ENCODE measurements at places on chromosomes 6 and 20.

DNA sequence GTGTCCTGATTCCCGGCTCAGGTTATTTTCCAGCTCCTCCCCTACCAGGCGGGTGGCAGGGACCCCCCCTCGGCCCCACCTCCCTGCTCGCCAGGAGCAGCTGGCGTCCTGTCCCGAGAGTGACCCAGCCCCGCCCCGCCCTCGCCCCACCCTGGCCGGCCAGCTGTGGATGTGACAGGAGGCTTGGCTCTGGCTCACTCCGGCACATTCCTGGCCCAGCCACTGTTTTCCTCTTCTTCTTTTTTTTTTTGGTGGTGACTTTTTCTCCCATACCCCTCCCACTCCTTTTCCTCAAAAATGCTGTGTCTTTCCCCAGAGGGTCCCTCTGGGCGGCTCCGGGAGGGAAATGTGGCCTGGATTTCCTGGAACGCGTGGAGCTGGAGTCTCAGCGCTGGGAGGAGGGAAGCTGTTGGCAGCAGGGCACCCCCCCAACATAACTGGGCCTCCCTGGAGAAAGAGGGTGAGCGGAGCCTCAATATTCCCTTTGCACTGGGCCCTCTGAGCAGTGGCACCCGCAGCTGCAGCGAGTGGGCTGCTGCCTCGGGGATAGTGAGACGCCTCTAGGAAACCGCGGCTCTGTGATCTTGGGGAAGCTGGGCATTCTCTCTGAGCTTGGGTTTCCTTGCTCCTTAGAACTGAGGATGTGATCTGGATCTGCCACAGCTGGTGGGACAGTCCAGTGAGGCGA is 28.3 kb upstream of the CSNK2A1 start:
- DNase-seq = no peak

DNA sequence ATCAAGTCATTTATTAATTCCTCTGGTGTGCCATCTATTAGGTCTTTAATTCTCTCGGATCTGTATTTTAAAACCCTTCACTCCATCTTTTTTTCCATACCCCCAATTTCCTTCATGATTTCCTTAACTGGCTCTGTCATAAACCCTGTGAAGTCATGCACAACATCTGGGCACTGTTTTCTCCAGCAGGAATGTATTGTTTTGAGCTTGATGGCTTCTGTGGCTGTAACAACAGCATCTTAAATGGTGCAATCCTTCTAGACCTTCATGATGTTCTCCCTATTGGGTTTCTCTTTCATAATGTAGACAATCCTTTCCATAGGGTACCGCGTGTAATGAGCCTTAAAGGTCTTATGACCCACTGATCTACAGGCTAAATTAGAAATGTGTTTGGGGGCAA is 29.0 kb downstream of the CDK19 start:
- DNase-seq = no peak

- no peak for DNase-seq
Measured at GRCh38 chr6:37575221-37575620, 75.5 kb upstream of the CCDC167 start.

GRCh38 chr6:122432816-122433215 is 33.4 kb downstream of the HSF2 start:
- no peak for DNase-seq

DNA sequence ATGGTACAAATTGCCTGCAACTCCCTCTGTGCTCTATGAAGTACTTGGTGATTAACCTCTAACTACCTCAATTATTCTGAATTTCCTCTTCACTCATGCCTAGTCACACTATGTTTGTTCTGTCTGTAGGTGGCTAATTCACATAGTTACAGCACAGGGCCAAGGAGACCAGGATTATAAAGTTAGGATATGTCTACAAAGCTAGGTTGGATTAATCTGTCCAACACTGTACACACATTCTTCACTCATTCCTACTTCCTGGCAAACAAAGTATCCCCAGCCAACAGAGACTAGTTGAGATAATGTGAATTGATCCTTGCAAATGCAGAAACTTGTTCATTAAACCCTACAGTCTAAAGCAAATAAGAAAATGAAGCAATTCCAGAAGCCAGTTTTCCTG is 269.8 kb downstream of the HACE1 start:
- DNase-seq = no peak

DNA sequence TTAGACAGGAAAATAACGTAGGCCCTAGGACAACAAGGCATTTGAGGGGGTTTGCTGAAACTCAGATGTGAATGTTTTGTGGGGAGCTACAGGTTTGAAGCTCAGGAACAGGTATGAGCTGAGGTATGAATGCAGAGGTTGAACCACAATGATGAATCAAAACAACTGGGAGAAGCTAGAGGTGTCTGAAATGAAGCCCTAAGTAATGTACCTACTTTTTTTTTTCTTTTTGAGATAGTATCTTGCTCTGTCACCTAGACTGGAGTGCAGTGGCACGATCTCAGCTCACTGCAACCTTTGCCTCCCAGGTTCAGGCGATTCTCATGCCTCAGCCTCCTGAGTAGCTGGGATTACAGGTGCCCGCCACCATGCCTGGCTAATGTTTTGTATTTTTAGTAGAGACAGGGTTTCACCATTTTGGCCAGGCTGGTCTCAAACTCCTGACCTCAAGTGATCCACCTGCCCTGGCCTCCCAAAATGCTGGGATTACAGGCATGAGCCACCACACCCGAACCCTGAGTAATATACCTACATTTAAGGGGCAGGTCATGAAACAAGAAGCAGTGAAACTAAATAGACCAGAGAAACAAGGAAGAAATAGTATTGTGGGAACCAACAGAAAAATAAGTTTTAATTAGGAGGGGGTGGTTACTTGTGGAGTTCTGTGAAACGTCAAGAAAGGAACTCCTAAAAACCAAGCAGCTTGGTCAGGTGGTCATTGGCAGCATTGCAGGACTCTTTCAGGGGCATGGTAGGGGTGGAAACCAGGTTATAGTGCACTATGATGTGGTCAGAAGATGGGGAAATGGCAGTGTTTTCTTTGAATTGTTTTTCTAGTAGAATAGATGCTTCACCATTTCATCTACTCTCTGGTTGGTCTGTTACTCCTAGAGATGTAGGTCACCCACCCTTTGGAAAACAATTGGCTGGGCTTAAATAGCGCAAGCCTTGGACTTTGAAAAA is 138.1 kb downstream of the CD164 start:
- DNase-seq = no peak

- no peak for DNase-seq
Measured at GRCh38 chr6:124937645-124938044, 24.6 kb upstream of the RNF217 start.

DNA sequence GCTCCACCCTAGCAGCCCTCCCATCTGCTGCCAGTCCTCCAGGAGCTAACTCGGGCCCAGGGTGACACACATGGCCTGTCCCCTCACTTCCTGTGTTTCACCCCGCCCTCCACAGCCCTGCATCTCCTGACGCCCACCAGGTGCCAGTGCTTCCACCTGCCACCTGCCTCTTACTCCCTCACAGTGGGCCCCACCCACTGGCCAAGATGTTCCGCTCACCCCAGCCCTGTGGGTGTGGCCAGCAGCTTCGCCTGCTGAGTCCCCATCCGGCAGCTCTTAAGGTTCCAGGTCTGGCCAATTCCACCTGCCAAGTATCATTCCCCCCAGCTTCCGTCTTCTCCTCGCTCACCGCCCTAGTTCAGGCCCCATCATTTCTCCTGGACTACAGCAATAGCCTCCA is 184.1 kb downstream of the MBOAT1 start:
- no peak for DNase-seq

GRCh38 chr6:28988536-28989311 is 16.4 kb downstream of the ZNF311 start:
- DNase-seq = peak; percentile 84

DNA sequence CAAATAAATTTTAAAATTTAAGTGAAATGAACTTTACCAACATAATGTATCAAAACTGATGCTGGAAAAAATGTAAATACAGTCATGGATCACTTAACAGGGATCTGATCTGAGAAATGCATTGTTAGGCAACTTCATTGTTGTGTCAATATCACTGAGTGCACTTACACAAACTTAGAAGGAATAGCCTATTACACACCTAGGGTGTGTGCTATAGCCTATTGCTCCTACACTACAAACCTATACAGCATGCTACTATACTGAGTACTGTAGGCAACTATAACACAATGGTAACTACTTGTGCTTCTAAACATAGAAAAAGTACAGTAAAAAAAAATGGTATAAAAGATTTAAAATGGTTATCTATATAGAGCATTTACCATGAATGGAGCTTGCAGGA is 104.5 kb downstream of the DCDC2 start:
- no peak for DNase-seq

DNA sequence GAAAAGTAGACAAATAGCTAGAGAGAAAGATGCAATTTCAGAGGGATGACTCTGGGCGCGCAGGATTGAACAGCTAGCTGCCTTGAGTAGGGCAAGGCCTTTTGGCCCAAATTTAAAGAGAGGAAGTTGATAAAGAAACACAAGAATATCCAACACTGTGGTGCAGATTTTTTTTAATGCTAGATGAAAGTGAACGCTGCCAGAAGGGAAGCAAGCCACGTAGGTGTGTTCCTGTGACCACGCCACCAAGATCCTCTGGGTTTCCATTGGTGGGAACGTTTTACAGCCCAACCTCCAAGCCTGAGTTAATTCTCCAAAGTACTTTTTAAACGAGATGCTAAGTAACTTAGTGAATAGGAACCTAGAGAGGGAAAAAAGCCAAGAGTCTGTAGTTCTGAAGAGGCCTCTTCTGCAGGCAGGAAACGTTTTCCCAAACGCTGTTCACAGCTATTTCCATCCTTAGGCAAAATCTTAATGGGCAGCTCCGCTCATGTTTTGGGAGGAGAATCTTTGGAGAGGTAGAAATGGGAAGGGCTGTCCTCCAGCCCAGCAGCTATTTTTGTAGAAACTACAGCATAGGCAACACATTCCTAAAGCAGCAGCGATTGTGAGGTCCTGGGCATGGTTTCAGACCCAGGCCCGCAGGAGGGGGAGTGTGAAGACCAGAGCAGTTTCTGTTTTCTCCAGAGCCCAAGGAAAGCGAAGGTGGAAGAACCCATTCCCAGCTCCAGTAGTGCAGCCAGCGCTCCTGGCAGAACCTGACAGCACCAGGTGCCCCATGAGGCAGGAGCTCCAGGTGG is 8.2 kb downstream of the LY86 start:
- DNase-seq = no peak

DNA sequence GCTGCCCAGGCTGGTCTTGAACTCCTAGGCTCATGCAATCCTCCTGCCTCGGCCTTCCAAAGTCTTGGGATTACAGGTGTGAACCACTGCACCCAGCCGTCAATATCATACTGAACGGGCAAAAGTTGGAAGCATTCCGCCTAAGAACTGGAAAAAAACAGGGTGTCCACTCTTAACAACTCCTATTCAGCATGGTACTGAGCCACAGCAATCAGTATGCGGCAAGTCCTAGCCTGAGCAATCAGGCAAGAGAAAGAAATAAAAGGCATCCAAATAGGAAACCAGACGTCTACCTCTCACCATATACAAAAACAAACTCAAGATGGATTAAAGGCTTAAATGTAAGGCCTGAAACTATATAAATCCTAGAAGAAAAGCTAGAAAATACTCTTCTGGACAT is 83.1 kb downstream of the FKBP5 start:
- no peak for DNase-seq

DNA sequence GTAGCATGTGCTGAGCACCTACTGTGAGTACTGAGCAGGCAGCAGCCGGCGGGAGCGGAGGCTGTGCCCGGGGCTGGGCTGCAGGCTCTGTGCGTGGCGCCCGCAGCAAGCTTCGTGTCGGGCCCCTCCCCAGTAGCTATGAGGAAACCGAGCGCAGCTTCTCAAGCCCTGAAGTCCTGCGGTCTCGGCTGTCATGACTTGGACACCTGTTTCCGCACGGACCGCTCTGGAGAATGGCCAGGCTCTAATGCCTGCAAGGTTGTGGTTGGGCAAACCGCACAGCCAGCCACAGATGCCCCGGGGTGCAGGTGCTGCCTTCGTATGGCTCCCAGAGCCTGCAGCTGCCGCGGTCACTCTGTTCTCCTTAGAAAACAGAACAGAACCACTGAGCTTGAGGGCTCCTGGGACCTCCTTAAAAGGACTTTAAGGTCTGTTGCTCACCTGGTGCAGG is 33.7 kb downstream of the PYGB start:
- no peak for DNase-seq

DNA sequence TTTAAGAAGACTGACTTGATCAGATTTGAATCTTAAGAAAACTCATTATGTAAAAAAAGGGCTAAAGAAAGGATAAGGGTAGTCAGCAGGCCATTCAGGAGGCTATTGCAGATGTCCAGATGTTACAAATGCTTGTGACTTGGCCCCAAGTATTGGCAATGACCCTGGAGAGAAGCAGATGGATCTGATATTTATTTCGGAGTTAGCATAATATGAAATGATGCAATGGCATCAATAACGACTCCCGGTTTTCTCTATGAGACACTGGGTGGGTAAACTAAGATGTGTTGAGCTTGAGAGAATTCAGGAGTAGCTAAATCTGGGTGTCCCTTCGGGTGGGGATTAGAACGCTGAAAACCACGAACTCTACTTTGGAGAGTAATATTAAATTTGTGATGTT is 149.7 kb downstream of the LAMA2 start:
- DNase-seq = no peak

DNA sequence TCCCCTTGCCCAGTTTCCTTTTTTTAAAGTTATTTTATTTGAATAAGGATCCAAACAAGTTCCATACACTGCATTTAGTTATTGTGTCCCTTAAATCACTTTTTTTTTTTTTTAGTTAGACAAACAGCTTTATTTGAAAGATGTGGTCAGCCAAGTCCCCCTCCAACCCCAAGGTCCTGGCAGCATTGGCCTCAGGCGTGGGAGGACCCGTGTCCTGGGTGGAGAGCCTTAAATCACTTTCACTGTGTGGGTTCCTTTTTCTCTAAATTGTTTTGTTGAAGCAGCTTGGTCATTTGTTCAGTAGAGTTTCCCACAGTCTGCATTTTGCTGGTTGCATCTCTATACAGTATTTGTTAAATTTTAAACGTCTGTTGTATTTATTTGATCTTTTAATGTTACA is 5.2 kb upstream of the TBCC start:
- DNase-seq = no peak

DNA sequence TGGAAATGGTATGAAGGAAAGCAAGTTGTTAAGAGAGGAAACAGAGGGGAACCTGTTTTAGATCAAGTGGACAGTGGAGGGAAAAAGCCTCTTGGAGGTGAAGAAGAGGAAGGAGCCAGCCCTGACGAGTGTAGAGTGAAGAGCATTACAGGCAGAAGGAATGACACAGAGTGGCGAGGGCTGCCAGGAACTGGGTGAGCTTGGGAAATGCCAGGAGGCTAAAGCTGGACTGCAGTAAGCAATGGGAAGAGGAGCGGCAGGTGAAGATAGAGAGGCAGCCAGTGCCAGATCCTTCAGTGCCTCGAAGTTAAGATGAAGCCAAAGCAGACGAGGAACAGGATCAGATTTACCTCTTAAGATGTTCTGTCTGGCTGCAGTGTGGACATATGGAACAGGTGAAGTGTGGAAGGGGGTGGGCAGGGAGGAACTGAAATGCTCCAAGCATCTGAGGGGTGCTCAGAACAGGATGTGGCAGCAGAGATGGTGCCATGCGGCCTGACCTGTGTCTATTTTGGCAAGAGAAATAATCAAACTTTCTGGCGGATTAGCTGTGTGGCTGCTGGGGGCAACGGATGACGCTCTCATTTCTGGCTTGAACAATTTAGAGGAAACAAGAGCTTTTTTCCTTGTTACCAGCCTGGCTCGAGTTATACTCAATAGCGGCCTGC is 748.4 kb downstream of the PTPRT start:
- DNase-seq = no peak

- DNase-seq = no peak
Measured at GRCh38 chr20:33337531-33338165, 54.6 kb downstream of the BPIFB1 start.

GRCh38 chr6:15305909-15306308 is 60.0 kb downstream of the JARID2 start:
- DNase-seq = no peak
